ENCODE measurements at places on chromosomes 2 and 18.

DNA sequence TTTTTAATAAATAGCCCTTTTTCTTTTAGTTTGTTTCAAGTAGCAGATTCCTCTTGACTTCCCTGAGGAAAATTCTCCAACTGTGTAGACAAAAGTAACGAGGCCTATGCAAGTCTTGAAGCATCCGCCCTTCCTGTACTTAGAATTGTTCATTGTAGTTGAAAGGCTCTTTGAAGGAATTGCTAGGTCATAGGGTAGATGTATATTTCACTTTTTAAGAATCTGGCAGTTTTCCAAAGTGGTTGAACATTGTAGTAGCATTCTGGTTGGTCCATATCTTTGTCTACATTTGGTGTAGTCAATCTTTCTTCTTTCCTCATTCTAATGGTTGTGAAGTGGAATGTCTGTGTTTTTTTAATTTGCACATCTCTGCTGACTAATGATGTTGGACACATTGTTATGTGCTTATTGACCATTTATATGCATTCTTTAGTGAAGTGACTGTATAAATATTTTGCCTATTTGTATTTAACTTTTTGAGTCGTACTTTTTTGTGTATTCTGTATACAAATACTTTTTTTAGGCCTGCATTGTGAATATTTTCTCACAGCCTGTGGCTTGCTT, 5.6 kb upstream of the SERPINB11 start:
- no peak for DNase-seq

- DNase-seq = no peak
These were observed 79.5 kb upstream of the OTOF start for GRCh38 chr2:26557244-26557925.

DNA sequence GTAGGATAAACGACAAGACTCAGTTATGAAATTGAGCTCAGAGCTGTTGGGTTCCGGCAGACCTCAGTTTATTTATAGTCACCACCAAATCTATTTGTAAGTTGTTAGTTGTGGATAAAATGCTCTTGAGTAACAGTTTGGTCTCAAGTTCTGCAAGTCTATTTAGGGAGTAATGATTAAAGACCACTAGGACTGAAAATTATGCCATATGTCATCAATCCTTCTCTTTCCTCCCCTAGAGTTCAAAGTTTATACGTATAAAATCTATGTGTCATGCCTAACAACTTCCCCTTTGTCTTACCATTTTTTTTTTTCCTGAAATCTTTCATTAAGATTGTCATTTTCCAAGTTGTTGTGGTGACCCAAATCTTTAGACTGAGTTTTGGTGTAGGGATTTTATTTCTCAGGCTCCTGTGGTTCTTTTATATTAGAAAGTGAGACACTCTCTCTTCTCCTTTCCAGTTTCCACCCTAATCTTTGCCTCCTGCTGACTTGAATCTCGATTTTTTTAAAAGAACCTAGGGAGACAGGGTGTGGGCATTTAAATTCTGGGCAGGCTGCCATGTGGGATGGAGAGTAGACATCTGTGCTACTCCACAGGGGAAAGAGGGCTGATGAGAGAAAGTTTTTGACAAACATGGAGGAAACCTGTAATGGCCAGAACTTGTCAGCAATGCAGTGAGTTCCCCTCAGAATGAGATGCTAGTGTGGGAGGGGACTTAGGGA, 51.0 kb downstream of the LAMA3 start:
- no peak for DNase-seq

DNA sequence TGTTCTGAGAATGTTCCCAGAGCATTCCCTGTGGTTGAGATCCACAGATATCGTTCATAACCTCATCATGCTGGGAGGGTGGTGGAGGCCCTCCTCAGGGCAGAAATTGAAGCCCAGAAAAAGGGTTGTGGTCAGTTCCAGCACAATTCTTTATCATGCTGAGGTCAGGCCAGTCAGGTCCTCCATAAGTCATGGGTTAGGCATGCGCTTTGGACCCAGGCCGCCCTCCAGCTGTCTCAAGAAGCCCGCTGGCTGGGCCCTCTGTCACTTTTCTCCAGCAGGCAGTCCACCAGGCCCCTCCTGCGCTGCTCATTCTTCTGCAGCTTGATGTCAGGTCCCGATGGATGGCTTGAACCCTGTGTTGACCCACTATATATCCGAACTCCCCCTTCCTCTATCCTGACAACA, 151.1 kb upstream of the NT5C1B start:
- no peak for DNase-seq

DNA sequence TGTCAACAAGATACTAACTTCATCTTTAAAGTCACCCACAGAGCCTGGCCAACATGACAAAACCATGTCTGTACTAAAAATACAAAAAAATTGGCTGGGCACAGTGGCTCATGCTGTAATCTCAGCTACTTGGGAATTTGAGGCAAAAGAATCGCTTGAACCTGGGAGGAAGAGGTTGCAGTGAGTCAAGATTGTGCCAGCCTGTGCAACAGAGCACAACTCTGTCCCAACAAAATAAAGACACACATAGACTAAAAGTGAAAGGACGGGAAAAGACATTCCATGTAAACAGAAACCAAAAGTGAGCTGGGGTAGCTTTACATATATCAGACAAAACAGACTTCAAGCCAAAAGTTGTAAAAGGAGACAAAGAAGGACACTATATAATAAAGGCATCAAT, 34.8 kb downstream of the USP34 start:
- no peak for DNase-seq

DNA sequence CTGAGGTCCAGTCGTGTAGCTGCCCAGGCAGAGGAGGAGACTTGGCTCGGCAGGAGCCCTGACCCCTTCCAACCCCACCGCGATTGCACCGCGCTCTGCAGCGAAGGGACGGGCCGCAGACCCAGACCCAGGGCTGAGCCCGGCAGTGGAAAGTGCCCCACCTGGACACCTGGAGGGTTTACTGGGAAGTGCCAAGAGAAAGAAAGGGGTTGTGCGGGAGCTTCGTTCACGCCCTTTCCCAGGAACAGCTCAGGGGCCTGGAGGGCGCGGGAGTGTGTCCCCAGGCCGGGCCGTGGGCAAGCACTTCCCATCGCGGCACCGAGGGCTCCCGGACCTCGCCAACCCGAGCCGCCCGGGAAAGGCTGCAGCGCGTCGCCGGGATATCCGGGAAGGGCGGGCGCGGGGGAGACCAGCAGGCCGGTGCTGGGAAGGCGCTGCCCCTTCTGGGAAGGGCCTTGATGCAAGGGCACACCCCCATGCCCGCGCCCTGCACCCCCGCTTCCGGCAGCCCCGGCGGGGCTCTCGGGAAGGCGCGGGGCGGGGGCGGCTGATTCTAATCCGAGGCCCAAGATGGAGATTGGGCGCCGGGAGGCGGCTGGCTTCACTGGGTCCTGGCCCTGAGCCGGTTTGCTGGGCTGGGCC, 36.1 kb upstream of the MRPL33 start:
- peak; percentile 52 for DNase-seq

- DNase-seq = no peak
These were observed 86.6 kb downstream of the CCBE1 start for GRCh38 chr18:59610546-59611140.

GRCh38 chr2:23589220-23589647, 204.3 kb downstream of the KLHL29 start:
- no peak for DNase-seq

DNA sequence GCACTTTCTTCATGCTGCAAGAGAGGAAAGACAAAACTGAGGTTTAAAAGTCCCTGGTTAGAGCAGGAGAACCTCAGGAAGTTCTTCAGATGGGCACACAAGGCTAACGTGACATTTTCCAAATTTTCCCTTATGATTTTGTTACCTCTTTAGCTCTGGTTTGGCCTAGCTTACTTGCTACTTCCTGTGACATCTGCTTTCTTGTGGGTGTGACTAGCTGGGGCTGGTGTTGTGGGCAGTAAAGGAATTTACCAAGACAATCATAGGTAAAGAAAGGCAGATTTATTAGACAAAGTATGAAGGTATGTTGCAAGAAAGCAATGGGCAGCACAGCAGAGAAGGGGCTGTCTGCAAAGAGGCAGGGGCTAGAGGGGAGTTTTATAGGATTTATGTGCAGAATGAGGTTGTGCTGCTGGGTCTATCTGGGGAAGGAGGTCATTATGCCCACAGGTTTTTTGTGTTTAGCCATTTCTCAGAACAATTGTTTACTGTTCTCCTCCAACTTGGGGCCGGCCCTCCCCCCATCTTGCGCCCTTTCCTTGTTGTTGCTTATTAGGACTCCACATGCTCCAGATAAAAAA, 6.7 kb upstream of the TNP1 start:
- DNase-seq = no peak

Measured in posterior cingulate gyrus (tissue), 11 donors.